ENCODE measurements at places on chromosomes 13 and 19.

- DNase-seq = no peak
Measured at GRCh38 chr13:39623466-39623865, 20.5 kb upstream of the LHFPL6 start.

GRCh38 chr13:89076622-89077021 lies 1405.5 kb downstream of the SLITRK5 start:
- no peak for DNase-seq

DNA sequence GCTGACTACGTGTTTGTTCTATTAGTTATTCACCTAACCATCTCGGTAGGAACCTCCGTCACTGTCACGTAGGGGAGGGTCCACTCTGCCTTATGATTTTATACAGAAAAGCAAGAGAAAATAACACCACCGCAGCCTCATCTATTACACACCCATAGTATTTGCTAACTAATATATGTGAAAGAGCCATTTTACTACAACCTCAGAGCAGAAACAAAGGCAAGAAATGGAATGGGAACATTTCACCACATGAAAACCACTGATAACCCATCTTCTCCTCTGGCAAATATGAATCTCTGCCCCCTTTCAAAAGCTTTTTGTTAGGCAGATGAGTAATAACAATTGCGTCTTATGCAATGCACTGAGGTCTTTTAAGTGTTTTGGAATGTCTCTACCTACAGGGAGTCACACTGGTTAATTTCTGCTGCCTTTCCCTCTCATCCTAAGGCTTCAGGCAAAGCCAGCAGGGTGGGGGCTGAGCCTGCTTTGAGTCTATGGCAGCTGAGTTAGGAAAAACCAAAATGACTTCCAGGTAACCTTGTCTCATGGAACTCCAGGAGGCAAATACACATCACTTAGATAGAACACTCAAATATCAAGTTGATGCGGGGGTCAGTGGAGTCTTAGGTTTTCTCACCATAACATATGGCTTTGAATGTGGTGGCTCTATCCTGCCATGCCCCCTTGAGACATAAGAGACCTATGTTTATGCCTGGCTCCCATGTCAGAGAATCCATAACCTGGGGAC lies 15.0 kb downstream of the TSHZ3 start:
- no peak for DNase-seq

DNA sequence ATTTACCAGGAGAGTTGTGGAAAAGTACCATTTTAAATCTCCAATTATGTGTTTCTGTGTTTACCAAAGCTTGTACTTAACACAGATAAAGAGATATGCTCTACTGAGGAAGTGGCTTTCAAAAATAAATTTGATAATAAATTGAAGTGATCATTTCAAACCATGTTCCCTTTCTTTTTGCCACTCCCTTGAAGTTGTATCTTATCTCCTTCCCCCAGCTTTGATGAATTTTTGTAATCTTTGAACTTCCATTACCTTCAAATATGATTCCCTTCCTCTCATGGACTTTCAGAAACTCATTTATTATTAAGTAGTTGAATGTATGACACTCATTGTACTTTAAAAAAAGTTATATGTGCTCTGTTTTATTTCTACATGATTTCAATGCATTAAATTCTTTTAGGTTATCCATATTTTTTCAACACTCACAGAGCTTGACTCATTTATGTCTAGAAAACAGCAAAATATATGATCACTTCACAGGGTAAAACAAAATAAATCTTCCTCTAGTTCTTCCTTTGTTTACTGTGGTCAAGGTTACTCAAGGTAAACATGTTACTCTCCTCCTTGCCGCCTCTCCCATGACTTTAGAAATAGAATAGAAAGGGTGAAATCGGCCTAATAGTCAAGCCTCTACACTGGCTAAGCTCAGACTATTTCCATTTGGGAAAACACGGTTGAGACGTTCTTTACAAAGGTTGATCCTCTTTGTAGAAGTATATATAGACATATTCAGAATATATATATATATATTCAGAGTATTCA lies 251.2 kb upstream of the SPRY2 start:
- no peak for DNase-seq

- no peak for DNase-seq
Measured at GRCh38 chr19:3690551-3691371, 9.5 kb downstream of the PIP5K1C start.

DNA sequence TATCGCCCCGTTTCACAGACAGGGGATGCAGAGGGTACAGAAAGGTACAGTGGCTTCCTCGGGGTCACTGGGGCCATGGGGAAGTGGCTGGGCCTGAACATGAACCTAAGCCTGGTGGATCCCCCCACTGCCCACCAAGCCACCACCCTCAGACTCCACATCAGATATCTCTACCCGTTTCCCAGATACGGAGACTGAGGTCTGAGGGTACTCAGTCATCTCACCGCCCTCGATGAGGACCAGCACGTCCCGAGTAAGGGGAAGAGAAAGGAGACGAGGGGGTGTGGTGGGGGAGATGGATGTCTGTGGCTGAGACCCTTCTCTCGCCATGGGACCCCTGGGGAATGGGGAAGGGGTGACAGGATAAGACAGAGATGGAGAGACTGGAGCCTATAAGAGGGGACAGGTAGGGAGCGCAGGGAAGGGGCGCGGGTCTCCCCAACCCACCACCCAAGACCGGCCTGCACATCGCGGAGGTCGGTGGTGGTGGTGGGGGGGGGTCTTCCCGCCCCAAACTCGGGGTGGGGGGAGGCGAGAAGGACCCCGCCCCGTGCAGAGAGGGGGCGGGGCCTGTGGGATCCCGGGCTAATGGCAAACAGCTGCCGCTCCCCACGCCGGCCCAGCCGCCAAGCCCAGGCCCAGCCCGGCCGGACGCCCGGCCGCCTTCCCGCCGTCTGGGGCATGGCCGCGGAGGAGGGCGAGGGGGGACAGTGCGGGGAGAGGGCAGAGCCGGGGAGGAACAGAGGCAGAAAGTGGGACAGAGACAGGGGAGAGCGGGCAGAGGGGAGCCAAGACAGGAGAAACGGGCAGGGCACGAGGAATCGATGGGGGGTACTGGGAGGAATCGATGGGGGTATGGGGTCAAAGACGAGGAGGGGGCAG lies 698 bp downstream of the KANK2 start:
- no peak for DNase-seq

- no peak for DNase-seq
Measured at GRCh38 chr13:47705185-47705584, 295.9 kb downstream of the SUCLA2 start.

DNA sequence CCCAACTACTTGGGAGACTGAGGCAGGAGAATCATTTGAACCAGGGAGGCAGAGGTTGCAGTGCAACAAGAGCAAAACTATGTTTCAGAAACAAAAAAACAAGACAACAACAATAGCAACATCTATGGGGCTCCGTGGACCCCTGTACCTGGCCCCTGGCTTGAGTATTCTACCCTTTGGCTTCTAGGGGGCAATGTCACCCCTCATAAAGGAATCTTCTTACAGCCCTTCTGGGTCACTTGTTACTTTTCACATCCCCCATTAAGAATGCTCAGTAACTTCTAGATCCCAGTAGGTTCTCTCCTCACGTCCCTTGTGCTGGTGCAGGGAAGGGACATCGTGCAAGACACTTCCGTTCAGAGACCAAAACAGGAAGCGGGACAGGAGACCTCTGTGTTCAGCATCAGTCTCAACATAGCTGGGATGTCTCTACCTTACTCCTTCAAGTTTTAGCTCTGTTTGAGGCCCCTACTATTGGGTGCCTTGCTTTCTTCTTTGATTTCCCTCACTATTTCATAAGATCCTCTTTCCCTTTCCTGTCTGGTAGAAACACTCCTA lies 218.1 kb upstream of the ARGLU1 start:
- DNase-seq = no peak

- DNase-seq = no peak
Measured at GRCh38 chr13:49108196-49108595, 111.9 kb upstream of the MLNR start.

GRCh38 chr13:113061271-113061625 lies 44.3 kb upstream of the F7 start:
- DNase-seq = no peak

- peak; percentile 2 for DNase-seq
Measured at GRCh38 chr19:18700501-18701249, 17.2 kb downstream of the CRTC1 start.

GRCh38 chr19:1979017-1979416 lies 36.5 kb downstream of the BTBD2 start:
- DNase-seq = no peak

DNA sequence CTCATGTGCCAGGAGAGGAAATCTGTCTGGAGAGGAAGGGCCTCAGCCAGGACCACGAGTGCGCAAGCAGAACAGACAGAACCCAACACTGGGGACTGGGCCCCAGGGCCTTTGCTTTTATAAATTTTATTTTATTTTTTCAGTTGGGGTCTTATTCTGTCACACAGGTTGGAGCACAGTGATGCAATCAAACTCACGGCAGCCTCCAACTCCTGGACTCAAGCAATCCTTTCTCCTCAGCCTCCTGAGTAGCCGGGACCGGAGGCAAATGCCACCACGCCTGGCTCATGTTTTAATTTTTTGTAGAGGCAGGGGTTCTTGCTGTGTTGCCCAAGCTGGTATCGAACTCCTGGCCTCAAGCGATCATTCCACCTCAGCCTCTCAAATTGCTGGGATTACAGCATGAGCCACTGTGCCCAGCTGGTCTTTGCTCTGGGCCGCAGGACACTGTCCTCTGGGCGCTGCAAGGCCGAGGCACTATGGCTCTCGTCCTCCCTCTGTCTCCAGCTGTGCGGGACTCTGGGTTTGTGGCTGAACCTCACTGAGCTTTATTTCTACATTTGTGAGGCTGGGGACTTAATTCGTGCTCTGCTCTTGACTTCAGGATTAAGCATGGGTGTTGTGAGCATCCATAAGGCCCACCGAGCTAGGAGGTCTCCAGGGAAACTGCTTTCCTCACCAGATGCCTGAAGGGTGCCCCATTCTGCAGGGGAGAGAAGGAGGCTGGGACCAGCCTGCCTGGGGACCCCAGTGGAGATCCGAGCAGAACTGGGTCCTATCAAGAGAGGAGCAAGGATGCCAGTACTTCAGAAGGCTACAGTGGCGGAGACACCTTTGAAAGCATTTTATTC lies 144.2 kb upstream of the VSTM2B start:
- DNase-seq = no peak

DNA sequence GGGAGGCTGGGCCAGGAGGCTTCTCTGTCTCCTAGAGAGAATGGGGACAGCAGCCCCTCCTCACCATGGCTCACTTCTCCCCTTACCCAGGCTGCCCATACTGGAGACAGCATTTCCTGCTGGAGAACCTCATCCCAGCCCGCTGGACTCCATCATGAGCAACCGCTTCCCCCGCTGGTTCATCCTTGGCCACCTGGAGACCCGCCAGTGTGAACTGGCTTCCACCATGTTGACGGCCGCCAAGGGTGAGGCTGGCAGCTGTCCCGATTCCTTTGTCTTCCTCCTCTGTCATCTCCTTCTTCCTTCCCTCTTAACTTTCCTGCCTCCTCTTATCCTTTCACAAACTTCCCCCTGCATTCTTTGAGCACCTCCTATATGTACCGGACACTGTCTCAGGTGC lies 28.0 kb downstream of the ZSWIM4 start:
- DNase-seq = no peak

DNA sequence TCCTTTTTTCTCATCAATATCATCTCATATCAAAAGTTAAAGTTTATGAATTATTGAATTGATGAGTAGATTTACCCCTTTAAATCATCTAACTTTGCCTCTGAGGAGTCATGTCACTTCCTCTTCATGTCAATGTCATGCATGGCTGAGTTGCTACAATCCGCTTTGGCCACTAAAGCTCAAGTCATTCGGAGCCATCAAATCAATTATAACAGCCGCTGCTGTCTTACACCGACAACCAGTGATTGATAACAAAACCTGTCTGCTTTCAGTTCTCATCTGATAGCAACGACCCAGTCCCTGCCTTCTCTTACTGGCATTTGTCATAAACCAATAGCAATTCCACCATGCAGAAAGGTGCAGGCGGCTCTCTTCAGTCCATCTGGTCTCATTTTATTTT lies 429.3 kb downstream of the DIAPH3 start:
- DNase-seq = no peak

DNA sequence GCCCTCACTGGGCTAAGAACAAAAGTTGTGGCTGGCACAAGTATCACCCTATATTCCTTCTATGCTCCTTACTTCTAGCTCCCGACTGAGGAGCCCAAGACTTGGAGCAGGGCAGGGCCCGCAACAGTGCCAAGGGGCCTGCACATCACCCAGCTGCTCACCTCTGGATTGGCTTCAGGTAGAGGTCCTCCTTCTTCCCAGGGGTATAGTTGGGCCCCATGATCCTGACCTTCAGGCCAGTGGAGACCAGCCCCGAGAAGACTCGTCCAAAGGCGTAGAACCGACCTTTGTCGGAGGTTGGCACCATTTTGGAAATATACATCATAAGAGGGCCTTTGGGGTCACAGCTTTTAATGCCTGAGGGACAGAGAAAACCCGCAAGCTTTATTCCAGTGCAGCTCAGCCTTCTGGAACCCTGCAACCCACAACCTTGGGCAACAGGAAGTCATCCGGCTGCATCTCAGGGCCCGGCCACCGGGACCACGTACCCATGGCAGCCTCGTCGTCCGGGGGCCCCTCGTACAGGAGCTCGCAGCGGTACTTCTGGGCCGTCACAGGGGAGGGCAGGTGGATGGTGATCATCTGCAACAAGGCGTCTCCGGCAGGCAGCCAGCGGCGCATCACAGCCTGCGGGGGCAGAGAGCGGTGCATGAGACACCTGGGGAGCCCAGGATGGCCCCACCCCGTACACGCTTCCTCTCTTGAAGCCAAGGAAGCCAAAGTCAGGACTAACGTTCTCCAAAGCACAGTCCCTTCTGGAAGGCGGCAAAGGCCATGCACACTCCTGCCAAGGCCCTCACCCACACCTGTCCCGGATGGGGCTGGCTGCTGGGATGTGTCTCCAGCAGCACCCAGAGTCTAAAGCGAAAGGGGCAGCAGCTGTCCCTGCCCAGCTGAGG lies 4.7 kb downstream of the EEF2 start:
- DNase-seq = no peak

GRCh38 chr19:40599902-40600569 lies 1.1 kb upstream of the LTBP4 start:
- no peak for DNase-seq
